NCI-H446 treated with DMSO at 0.1 percent for 48 hours (cell line): ENCODE measurements at places on chromosomes 7 and 10.

DNA sequence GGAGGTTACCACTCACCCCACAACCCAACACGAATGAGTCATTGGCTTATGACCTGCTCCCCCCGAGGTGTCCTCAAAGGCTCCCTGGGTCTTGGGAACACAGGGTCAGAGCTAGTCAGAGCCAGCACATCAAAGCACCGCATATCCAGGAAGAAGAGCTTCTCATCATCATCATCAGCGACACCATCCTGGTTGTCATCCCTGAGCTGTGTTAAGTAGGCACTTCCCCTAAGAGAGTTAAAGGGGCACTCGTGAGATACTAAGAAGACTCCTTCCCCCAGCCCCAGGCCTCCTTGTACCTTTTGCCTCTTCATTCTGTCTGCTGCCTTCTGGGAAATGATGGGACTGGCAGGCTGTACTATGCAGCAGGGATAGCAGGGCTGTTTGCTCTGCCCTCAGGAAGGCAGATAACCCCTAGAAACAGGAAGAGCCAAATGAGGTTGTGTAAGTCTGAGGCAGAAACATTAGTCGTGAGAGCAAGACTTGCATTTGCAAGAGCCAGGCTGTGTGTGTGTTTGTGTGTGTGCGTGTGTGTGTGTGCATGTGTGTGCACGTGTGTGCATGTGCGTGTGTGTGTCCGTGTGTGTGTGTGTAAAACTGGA is 11.1 kb upstream of the CPA1 start:
- no peak for DNase-seq

- no peak for DNase-seq
Observed at GRCh38 chr7:990352-990932, 7.5 kb downstream of the CYP2W1 start.

GRCh38 chr7:105688617-105689016 is 107.3 kb upstream of the EFCAB10 start:
- no peak for DNase-seq

GRCh38 chr10:63206997-63207811 is 74.1 kb downstream of the NRBF2 start:
- DNase-seq: peak; percentile 54

GRCh38 chr10:107741971-107742370 is 577.5 kb upstream of the SORCS1 start:
- DNase-seq: no peak

DNA sequence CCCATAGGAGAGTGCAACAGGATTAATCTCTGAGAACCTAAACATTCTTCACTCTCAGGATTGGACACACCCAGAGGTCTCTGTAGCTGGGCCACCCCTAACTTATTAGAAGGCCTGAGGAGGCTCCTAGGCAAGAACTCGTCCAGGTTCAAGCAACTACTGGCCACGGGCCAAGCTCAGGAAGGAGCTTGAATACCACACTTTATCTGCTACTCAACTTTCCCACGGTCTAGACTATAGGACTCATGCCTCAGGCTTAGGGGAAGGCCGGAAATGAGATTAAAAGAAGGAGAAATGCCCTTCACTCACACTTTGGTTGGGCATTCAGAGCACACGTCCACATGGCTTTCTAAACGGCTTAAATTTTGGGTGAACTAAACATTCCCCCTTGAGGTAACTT is 142.8 kb upstream of the PHYHIPL start:
- DNase-seq: no peak

DNA sequence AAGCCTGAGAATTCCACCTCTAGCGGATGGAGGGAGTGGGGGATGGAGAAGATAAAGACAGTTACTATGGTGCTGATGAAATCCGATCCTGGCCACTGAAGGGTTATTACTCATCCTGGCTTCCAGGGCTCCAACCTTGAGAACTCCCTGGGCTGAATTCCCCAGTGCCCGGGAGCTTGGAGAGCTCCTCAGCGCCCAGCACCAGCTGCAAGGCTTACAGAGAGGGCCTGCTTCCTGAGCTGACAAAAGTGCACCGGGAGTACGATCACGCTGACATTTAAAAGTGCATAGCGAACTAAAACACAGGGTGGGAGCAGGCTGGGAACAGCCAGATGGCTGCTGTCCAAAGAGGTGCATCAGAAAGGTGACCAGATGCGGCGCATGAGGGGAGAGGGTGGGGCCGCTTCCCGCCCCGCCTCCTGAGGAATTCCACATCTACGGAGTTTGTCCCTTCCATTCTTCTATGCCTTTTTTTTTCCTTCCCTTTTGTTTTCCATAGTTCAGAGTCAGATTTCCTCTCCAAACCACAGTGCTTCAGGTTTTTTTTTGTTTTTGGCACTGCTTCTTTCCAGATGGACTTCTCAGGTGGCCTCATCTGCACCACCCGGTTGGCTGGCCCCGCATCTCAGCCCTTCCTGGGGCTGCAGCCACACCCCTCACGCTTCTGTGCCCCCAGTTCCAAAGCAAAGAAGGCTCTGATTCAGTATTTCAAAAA is 62.4 kb upstream of the MKRN1 start:
- DNase-seq: peak; percentile 8

GRCh38 chr7:108529341-108529740 is 3.4 kb upstream of the PNPLA8 start:
- no peak for DNase-seq

DNA sequence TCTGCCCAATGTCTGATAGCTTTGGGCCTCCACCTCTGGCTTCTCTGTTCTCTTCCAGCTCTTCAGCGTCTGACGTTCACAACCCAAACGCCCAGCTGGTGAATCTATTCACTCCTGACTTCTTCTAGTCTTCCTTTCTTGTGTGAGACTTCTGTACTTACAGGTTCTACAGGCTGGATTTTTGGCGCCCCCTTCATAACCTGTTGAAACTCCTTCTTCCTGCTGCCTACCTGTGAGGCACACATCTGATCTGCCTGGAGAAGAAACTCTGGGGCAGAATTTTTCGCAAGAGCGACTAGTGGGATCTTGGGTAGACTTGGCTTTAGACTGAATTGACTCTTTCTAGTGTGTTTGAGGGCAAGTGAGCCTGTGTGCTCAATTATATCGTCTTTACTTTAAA is 249.3 kb downstream of the REEP3 start:
- no peak for DNase-seq

DNA sequence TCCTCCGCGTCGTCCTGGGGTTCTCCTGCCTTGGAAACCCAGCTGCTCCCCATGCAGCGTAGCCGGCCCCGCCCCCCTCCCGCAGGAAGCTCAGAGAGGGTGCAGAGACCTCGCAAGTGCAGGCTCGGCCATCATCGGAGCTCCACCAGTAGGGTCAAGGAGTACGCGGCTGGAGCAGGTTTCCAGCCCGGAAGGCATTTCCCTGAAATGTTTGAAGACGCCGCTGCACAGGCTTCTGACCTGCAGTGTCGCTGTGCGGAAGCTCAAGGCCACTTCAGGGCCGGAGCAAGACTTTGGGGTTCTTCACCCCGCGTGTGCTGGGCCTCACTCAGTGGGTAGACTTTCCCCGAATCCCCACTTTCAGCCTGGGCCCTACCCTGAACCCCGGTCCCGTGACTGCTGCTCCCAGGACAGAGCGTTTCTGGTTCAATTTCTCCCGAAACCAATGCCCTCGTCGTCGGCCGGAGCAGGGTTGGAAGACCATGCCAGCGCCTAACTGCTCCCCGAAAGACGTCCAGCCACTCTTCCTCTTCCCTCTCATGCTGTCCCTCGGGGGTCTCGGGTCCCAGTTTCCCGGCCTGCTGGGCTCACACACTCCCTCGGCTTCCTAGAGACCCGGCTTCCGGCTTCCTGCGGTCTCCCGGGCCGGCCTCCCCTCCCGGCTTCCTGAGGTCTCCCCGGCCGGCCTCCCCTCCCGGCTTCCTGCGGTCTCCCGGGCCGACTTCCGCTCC is 52.1 kb downstream of the INSIG1 start:
- DNase-seq: no peak

GRCh38 chr7:123823898-123824753 is 20.8 kb upstream of the HYAL4 start:
- DNase-seq: no peak

- DNase-seq: no peak
Observed at GRCh38 chr7:87179180-87179579, 26.9 kb downstream of the DMTF1 start.
